ENCODE measurements at places on chromosomes 11 and 22.

DNA sequence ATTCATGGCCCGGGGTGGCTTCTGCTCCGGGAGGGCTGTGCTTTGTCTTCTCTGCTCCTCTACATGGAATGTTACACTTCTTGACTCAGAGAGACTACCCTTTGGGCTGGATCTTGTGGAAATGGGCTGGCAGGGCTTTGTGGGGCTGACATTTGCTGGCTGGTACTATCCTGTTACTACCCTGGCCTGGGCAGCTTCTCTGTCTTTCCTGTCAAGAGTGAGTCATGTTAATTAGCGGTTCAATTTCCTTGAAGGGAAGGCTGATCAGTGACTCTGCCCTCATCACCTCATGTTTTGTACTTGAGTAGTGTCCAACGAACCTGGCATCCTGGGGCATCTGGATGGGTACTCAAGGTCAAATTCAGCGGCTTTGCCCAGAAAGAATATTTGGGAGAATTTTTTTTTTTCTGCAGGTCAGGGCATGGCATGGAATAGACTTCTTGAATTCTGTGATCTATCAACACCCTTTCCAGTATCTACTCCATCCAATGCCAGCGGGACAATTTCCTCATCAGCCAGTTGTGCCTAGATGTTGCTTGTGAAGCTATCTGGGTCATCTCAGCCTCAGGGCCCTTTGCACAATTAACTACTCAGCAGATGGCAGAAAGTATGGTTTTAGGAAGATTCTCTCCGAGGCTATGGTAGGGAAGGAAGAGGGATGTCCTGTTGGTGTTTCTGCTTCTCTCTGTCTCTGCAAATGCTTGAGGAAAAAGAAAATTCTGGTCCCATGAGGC lies 140.5 kb upstream of the PLET1 start:
- DNase-seq: no peak

- DNase-seq: no peak
Observed at GRCh38 chr22:38417252-38418060, 37.5 kb downstream of the KCNJ4 start.

DNA sequence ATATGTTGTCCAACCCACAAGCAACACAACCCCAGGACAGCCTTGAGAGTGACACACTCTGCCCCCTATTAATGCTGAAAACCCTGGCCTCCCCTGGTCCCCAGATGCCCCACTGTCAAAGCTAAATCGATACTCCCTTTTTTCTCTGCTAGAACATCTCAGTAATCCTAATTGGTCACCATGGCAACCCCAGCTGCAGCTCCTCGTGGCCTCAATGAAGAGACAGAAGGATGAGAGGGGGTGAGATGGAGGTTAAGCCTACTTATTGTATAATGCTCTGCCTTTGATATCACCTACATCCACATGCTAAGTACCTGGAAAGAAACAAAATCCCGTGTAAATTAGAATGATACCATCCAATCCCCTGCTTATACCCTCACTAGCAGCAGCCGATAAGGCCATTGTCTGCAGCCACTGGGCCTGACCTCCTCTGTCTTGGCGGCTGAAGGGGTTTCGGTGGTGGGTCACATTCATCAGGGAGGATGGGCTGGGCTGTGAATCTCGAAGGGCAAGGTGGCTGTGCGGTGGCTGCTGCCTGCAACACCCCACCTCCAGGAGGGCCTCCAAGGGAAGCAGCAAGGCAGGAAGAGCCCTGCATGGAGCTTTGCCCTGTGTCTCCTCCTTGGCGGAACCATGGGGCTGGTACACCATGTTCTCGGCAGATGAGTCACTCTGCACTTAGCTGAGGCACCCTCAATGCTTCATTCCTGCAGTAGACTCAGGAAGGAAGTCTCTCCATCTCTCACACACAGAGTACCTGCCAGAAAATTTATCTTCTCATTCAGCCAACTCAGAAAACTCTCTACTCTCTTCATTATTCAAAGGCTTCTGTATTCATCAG lies 399.5 kb downstream of the BUD13 start:
- no peak for DNase-seq

- DNase-seq: no peak
Observed at GRCh38 chr11:44005956-44006355, 41.8 kb upstream of the ACCSL start.

DNA sequence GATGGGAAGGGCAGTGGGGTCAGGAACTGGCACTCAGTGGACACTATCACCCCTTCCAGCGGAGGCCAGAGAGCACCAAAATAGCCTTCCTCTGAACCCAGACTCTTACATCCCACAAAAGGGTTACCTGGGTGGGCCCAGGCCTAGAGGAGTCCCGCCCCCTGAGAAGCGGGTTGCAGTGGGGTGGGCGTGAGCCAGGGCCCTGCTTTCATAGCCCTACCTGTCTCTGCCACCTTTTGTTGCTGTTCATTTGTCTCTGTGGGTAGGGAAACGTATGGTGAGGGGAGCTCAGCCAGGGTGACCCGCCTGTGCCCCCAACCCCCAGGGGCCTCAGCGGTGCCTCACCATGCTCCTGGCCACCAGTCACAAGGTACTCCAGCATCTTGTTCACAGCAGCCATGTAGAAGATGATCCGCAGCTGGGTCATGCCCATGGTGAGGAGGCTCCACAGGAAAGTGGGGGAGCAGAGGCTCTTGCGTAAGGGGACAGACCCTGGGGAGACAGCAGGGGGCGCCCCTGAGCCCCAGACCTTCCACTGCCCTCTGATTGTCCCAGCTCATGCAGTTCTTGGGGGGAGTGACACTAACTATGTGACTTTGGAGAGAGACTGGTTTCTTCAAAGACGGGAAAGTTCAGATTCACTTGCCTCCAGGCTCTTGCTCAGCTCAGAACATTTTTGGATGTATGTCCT lies 24.0 kb downstream of the SLC43A1 start:
- peak; percentile 41 for DNase-seq

DNA sequence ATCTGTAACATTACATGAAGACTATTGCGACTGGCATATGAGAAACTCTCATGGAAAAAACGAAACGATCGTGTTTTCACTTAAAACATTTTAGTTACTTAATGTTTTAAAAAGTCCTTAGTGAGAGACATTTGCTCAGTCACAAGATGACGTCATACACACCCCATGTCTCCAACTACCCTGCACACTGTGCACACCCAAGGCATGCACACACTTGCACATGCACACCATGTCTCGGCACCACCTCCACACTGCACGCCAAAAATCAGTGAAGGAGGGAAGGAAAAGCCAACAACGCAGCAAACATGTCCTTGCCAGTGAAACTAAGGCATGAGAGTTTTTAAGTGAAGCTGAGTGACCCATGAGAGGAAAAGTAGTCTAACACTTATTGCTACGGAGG lies 18.0 kb downstream of the NCAPD3 start:
- DNase-seq: no peak

Measured in choroid plexus epithelial cell (primary cell).